NCI-H2107 (cell line): ENCODE measurements at places on chromosomes 2 and 18.
A peak's percentile ranks its signal among the peaks of the same experiment; 100 is the strongest.

GRCh38 chr2:111616651-111617218, 267.3 kb downstream of the ANAPC1 start:
- no peak for DNase-seq

DNA sequence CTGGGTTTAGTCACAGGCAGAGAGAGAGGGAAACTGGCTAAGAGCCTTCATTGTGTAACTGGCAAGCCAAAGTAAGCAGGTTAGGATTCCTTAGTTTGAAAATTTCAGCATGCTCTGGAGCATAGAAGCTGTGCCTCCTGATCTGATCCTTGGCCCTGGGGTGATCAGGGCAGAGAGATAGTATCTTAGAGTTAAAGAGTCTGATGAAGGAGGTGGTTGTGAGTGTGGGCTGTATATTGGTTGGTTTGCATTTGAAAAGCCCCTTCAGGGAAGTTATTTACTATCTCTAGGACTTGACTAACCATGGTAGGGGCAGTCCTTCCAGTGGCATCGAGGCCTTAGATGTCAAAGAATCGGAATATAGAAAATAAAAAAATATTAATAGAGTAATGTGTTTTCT, 230.1 kb downstream of the CD226 start:
- DNase-seq: no peak

- no peak for DNase-seq
These were observed 561.9 kb upstream of the DCC start for GRCh38 chr18:51778115-51778514.

- no peak for DNase-seq
These were observed 7.1 kb downstream of the RBM45 start for GRCh38 chr2:178119179-178119922.

DNA sequence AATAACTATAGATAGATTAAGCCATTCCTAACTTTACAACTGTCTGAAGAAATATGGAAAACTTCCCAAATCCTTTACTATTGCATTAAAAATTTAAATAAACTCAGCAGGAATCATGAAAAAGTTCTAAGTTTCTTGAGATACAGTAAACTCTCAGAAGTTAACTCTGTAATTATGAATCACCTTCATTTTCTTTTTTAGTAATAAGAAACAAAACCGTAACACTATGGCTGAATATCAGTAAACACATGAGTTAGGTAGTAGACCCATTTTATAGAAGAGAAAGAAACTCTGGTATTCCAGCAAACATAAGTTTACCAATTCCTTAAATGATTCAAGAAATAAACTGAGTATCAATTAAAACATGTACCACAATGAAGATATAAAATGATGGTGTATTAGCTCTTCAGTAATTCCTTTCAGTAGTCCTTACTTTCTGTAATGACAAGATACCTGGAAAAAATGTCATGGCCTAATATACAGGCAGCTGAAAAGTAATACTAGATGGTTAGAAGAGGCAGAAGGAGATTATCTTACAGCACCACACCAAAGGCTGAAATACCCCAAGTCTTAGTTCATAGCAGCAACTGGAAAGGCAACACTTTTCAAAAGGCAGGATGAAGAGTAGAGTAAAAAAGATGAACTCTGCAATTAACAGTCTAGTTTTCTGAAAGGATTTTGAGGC, 11.5 kb downstream of the TRIP12 start:
- no peak for DNase-seq

DNA sequence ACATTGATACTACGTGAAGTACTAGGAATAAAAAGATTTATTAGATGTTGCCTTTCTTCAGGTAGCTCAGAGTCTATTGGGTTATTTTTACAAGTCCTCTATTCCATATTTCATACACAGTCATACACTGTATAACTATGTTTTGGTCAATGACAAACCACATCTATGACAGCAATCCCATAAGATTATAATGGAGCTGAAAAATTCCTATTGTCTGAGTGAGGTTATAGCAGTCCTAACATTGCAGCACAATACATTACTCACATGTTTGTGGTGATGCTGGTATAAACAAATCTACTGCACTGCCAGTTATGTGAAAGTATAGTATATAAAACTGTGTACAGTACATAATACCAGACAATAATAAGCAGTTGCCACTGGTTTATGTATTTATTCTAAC, 595.1 kb downstream of the MBD2 start:
- DNase-seq: no peak

DNA sequence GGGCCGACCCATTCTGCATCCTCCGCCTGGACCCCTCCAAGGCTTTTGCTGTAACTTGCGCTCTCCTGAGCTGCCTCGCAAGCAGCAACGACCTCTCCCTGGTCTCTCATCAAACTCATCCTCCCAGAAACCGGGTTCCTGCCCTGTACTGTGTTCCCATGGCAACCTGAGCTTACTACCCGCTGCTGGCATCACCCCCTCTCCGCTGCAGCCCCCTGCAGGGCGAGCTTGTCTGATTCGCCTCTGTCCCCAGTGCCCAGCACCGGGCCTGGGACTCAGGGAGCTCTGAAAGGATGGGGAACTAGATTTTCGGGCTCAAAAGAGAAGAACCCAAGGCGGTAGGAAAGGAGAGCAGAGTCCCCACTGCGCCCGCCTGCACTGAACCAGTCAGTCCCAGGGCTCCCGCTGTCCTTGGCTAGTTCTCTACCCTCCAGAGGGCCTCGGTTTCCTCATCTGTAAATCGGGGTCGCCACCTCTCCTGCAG, 463 bp downstream of the HS1BP3 start:
- DNase-seq: no peak

DNA sequence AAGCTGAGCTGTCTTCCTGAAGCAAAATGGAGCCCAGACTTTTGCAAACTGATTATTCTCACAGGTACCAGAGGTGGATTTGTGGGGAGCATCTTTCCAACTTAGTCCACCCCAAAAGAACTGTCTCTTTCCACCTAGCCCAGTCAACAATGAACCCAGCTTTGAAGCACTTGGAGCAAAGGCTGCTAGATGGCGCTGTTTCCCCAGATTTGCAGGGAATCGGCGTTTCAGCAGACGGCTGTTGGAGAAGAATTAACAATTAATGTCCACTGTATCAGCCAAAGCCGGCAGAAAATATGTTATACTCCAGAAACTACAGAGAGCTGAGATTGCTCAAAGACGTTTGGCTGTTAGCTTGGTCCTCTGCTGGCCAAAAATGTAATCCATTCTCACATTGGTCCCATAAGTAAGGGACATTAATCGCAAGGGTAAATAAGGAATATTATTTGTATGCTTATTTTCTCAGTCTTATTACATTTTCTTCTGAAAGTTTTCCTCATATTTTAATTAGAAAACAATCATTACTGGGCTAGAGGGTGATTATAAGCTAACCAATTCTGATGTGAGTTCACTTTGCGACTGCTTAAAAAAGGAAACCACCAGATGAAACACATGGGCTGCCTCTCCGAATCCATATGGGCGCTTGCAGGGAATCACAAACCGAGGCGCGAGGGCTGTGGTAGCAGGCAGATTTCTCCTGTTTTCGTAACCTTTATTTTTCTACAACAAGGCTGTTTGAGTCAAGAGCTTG, 423.8 kb upstream of the MEX3C start:
- DNase-seq: peak; percentile 74

DNA sequence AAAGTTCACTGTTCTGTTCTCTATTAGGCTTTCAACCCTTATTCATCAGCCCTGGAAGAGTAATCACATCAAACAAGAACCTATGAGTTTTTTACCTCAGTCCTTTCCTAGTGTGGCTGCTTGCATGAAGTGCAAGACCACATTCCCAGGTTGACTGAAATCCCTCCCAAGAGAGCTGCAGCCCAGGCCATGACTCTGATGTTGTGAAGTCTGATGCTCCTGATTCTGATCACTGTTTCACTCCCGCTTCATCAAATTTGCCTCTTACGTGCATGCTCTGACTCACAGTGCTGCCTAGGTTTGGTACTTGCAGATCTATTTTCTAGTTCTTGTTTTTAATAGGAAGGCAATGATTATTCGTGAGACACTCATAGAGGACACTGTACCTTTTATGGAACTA, 58.2 kb upstream of the DSEL start:
- DNase-seq: no peak

- DNase-seq: no peak
These were observed 22.6 kb upstream of the USP34 start for GRCh38 chr2:61493523-61493942.

DNA sequence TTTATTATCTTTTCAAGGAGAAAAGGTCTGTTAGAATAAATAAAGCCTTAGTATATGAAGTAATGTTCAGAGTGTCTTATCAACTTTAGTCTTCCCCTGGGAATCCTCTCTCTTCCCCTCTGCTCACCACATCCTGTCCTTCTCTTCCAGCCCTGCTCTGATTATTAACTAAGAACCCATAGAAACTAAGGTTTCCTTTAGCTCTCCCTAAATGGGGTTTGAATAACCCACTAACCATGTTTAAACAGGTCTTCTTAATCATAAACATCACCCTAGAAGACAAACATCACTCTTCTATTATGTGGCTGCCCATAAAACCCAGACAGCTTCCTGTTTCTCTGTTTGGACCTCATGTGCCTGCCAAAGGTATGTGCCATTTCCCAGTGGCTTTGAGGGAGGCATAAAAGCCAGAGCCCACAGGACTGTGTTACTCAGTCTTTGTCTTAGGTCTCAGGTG, 50.1 kb downstream of the SLC14A1 start:
- DNase-seq: no peak

GRCh38 chr18:48674758-48675351, 136.0 kb downstream of the CTIF start:
- DNase-seq: no peak

- no peak for DNase-seq
These were observed 40.9 kb upstream of the GPC1 start for GRCh38 chr2:240394549-240394948.

- no peak for DNase-seq
These were observed 41.7 kb downstream of the ATOH8 start for GRCh38 chr2:85795331-85796045.

DNA sequence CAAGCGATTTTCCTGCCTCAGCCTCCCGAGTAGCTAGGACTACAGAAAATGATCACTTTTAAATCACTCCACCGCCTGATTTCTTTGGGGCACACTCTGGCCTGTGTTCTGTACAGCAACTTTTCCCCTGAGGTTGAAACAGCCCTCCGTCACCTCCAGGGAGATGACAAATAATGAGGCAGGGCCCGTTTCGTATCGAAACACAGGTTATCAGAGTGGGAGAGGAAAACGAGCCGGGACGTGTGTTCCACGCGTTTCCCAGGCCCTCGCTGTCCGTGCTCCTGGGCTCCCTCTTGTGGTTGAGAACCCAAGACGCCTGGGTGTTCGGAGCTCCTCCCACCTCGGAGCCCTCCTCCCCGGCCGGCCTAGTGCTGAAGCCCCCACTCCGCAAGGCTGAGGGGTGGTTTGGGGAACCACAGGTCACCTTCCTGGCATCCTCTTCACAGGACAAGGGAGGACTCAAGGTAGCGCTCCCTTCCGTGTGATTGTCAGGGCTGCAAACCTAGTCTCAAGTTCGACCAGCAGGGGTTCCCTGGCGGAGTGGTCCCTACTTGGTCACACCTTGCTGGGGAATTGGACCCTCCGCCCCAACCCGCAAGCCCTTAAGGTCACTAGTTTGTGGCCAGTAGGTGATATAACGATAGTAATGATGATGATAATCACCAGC, 12.8 kb downstream of the ATP6V1B1 start:
- DNase-seq: peak; percentile 25

DNA sequence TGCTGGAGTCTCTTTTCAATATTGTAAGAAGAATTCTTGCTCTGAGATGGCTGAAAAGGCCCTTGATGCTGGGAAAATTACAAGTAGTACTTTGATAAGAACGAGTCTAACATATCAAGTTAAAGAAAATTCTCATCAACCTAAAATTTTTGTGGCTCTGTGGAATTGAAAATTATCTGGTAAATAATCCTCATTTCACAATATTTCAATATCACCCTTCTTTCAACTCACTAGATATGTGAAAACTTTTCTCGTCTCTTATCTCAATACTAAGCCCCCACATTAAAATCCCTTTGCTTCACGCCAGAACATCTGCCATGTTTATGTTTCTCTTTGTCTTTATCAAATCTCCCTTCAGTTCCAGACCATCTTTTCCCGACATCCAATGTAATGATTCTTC, 448.8 kb downstream of the ZNF516 start:
- DNase-seq: no peak

- no peak for DNase-seq
These were observed 532.7 kb upstream of the POU3F3 start for GRCh38 chr2:104321116-104321795.

- no peak for DNase-seq
These were observed 64.9 kb upstream of the CAPN13 start for GRCh38 chr2:30871980-30872789.

DNA sequence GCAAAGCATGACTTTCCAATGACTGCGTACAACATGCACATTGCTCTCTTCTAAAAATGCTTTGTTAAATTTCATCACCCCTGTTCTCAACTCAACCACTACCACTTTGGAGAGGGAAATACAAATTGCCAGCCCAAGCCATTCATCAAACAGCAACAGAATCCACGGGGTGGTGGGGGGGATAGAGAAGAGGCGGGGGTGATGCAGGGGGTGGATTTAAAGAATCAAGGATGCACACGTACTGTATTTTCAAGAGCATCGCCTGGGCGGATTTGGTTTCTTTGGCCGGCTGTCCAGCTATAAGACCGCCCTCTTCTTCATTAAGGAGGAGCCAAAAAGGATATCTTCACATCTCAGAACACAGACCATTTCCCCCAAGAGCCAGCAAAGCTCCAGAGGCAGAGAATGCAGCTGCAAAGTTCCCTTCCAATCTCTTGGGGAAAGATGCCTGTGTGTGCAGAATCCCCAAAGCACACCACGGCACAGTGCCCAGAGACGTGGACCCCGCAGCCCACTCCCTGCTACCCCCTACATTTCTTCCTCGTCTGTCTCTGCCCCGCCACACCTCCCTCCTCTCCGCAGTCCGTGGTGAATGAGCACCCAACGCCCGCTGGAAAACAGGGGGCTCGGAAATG, 977 bp downstream of the SLC8A1 start:
- DNase-seq: no peak

- no peak for DNase-seq
These were observed 142.0 kb downstream of the TMEM18 start for GRCh38 chr2:535222-535621.

GRCh38 chr2:68303033-68303901, 16.5 kb downstream of the CNRIP1 start:
- DNase-seq: no peak

DNA sequence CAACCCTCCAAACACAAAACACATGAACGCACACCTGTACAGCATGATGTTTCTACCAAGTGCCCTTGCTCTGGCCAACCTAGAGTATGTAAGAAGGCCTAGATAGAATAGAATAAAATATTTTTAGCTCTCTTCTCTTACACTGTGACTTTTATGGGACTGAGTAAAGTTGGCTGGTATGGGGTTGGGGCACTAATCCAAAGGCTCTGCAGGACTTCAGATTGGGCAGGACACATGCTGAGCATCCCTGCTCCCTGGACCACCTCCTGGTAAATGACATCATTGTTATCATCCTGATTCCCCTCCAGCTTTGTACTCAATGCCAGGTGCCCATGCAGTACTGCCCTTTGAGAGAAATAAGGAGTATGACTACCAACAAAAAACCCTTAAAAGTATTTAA, 322.2 kb downstream of the SLC8A1 start:
- DNase-seq: no peak

- no peak for DNase-seq
These were observed 8.9 kb downstream of the ZNF512 start for GRCh38 chr2:27591745-27592144.

- no peak for DNase-seq
These were observed 306.6 kb downstream of the PTH2R start for GRCh38 chr2:208713066-208713745.

- no peak for DNase-seq
These were observed 217.2 kb upstream of the OSR1 start for GRCh38 chr2:19575641-19576040.

GRCh38 chr2:173962583-173963110, 2.5 kb downstream of the SP3 start:
- DNase-seq: no peak
